ENCODE measurements at places on chromosomes 4 and X.

- DNase-seq = no peak
These were observed 13.1 kb downstream of the TAB3 start for GRCh38 chrX:30875957-30876356.

DNA sequence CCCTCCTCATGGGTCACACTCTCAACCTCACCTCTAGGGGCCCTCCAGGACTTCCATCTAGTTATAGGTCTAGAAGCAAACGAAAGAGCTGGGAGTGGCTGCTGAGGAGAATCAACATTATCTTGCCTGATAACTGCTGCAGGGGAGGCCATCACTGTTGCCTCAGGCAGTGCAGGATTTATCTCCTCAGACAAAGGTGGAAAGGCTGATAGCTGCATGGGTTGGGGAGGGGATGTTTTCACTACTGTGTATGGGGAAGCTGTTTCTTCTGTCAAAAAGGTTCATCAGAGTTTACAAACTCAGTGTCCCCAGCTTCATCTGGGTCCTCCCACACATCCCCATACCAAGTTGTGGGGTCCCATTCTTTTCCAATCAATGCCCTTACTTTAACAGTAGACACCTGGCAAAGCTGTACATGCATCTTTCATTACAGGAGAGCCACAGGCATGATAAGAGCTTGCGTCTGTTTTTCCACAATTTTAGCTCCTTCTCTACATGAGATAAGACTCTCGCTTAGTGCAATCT lies 17.6 kb upstream of the PRDM8 start:
- DNase-seq = no peak

GRCh38 chr4:48720459-48720858 lies 59.6 kb downstream of the FRYL start:
- DNase-seq = no peak

DNA sequence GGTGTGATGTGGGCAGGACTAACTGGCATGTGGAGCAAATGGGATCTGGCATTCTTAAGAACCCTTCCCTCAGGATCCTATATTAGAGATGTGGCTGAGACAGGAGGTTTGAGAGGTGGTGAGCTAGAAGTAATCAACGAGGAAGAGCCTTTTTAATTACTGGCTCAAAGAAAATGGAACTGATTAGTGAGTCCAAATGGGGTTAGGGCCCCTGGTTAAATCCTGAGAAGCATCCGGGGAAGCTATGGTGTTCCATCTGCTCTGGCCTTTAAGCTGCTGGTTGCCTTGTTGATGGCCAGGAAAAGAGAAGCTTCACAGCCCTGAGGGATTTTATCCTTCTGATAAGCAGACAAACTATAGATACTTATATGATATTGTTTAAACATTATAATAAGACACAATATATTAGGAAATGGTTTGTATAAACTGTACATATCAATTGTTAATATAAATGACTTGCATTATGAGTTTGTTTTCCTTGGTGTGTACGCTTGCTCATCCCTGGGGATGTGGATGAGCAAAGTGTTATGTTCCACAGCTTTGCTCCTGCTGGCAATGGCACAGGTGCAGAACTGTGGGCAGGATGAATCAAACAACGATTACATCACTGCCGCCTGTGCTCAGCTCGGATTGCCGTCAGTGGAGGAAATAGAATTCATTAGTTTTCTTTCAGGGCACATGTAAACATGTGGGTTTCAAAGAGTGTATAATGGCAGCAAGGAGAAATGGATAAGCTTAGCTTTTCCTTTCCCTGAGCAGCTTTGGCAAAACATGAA lies 328.6 kb upstream of the ARX start:
- no peak for DNase-seq

DNA sequence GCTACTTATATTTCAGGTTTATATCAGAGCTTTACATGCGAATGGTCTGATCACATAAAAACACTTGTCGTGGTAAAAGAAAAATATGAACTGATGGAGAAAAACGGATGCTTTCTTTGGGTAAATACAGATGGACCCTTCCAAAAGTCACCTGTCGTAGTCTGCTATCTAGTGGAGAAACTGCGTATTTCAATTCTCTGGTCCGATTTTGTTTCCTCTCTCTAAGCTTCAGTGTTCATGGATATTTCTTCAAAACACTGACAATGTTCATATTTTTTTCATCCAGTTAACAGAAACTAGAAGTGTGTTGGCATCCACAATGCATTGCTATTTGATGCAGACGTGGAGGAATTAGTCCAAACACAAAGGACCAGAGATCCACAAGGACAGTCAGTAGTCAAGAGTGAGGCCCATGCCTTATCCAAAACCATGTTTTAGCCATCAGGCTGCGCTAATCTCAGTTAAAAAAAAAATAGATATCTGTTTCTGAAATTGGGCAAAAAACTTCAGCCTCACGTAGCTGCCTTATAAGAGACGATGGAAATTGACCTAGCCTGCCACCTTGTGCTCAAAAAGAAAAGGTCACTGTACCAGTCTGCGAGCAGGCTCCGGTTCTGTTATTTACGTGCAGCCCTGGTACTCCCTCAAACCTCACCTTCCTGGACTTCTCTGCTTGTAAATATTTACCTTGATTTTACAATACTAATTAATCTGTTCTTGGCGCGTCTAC lies 16.0 kb downstream of the MEPE start:
- DNase-seq = no peak

- DNase-seq = no peak
These were observed 410.5 kb downstream of the PPP3CA start for GRCh38 chr4:100936661-100937375.

DNA sequence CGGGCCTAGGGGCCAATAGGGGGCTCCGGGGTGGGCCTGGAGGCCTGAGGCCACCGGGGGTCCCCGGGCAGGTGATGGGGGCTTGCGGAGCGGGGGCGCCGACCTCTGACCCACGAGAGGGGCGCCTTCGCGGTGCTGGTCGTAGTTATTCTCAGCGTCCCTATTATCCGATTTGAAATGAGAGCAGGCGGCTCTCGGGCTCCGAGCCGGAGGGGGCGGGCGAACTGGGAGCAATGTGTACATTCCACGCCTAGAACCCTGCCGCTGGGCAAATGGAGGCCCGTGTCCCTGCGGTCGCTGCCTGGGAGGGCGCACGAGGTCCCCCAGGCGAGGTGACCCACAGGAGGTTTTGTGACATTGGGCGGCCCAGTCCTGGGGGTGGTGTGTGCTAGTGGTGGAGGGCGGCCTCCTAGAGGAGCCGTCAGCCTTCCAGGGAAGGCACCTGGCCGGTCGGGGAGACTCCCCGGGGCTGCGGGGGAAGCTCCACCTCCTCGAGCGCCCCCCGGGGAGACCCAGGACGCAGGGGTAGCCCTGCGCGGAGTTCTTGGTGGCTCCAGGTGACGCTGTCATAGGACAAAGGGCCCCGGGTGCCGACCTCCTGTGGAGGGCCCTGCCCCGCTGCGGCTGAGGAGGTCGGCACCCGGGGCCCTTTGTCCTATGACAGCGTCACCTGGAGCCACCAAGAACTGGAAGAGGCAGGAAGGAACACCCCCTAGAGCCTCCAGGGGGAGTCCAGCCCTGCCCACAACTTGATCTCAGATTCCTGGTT lies 102.6 kb upstream of the PRKX start:
- DNase-seq = no peak

DNA sequence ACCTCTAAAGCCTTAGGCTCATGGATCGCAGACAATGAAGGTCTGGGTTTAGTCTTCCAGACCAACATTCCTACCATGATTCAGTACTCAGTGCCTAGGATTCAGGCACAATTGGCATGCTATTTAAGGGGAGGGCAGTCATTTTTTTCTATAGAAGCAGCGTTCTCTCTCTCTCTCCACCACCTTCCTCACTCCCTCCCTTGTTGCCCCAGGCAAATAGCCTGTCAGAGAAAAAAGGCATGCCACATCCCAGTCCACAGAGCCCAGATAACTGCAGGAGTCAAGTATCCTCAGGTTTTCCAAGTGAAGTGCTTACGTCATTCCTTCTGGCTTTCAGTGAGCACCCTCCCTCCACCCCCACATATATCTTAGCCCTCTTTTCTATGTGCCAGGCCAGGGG lies 533.0 kb downstream of the BCOR start:
- DNase-seq = no peak

DNA sequence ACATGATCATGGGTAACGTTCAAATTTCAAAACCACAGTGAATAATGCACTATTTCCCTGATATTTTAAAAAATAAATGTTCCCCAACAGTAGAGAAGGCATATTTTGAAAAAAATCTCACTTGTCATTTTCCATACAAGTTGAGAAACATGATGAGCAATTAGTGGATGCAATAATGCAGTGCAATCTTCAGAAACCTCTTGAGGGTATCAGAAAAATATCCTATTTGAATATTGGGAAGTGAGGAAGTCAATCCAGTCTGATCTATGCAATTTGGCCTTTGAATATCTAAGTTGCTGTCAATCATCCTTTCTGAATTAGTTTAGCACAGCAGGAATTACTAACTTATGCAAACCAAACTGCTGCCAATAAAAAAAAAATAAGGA lies 776.8 kb downstream of the PCDH18 start:
- no peak for DNase-seq

- DNase-seq = no peak
These were observed at the start of gene CDS1 for GRCh38 chr4:84582988-84583875. TSS of gene CDS1 (plus strand) at chr4:84583127. CDS start at chr4:84583402, 275 bp downstream.

GRCh38 chr4:56286763-56287162 lies 100.5 kb downstream of the AASDH start:
- DNase-seq = no peak

DNA sequence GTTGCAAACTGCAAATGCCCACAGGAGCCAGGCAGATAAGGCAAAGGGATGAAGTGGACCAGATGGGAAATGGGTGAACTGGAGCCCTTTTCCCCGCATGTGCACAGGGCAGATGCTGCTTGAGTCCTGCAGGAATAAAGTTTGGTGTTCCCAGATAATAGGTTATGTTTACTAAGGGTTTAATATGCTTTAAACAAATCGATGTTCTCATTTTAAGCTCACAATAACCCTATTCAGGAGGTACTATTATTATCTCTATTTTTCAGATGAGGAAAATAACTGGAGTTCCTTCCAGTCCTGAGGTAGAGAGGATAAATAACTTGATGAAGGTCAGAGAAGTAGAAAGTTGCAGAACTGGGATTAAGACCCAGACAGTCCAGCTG lies 77.3 kb downstream of the LRRC66 start:
- DNase-seq = no peak

DNA sequence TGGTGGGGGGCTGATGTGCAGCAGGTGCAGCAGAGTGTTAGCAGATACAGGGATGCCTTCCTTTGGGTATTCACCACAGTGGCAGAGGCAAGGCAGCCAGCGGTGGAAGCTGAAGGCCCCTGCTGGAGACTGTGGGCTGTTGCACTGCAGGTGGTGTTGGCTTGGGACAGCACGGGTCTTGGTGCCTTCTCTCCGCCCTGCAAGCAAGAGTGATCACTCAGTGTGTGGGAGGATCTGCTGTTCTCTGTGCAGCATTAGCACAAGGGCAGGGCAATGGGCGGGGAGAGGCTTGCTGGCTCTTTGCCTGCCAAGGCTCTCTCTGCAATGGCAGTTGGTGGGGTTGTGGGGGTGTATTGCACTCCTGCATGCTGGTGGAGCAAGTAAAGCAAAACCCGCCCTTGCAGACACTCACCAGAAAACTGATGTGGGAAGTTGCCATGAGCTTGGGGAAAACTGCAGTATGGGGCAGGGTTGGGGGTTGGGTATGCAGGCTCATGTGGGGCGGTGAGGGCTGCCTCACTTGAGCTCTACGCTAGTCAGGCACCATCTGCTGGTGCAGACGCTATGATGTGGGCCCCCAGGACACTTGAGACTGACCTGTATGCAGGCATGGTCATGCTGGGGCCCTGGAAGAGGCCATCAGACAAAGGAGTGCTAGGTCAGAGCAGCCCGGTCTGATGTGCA lies 820.8 kb upstream of the GRIA3 start:
- no peak for DNase-seq

- DNase-seq = no peak
These were observed 99.4 kb upstream of the PUDP start for GRCh38 chrX:7247346-7247745.

DNA sequence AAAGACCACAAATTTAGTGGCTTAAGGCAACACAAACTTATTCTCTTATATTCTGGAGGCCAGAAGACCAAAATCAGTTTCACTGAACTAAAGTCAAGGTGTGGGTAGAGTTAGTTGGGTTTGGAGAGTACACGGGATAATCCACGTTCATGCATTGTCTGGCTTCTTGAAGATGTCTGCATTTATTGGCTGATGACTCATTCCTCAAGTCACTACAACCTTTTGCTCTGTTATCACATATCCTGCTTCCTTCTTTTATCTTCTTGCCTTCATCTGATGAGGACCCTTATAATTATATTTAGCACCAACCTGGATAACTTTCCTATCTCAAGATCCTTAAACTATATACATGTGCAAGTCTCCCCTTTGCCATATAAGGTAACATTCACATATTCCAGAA lies 590.0 kb downstream of the FSTL5 start:
- no peak for DNase-seq

DNA sequence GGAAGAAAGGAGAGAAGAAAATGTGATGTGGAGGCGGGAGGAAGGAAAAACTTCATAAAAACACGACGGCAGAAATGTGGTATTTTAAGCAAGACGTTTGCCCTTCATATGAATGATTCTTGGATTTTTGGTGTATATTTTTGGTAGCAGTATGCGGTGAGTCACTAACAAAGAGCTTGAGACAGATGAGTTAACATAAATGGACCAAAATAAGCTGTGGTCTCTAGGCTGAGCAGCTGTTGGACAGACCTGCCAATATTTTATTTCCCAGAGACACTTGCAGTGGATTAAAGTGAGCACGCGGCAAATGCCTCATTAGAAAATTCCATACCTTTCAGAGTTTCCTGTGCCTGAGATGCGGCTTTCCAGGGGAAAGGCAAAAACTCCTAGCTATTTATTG lies 43.1 kb upstream of the RPS6KA3 start:
- DNase-seq = no peak

- DNase-seq = no peak
These were observed 386.6 kb upstream of the CPEB2 start for GRCh38 chr4:14615671-14616070.

- DNase-seq = no peak
These were observed 67.7 kb upstream of the STARD8 start for GRCh38 chrX:68579810-68580209.

DNA sequence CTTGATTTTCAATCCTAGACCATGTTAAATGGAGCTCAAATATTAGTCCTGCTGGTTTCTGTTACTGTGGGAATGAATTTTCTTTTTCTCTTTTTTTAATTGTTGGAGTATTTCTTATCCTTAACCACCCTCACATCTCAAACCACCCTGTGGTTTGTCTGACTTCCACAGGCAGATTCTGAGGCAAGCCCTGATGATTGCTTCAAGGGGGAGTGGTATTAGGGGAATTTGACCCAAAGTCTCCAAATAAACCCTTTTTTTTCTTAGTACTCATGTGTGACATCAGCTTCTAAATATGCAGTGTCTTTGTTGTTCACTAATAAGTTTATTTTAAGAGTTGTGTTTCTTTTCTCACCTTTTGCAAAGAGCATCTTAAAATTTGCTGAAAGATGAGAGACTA lies 810.3 kb downstream of the IL1RAPL1 start:
- no peak for DNase-seq

- no peak for DNase-seq
These were observed at the start of gene GABRA4 for GRCh38 chr4:46993075-46994006. TSS of gene GABRA4 (minus strand) at chr4:46993581. CDS start at chr4:46993424, 157 bp downstream.

Data from cortex of kidney (tissue), 1 donor.